ENCODE measurements at places on chromosomes 11 and 22. TPM values are rescaled to one million over a fixed set of nuclear protein-coding genes. Genes with fewer than 3 reads are reported as not detected.

DNA sequence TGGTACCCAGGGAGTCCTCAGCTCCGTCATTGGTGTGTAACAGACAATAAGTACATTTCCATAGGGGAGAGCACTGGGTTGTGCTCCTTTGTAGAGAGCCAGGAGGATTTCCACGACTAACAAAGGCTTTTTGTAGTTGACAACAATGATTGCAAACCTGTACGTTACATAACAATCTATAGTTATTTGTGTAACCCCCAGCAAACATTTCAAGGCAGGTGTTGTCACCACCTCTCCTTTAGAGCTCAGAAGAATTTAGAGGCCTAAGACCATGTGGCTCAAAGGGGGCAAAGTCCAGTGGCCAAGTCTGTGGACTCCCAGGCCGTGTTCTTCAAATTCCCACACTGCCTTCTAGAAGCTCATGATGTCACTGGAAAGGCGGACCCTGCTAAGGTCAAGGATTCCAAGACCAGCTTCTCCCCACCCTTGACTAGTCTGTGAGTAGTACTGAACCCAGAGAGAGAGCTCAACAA lies 15.8 kb downstream of the RPL27A start:
- H3K4me1 ChIP-seq: peaks cover 17% of the 10 kb centered on the region
- H3K36me3 ChIP-seq: peaks cover 98% of the 10 kb centered on the region
- peak; percentile 43 for DNase-seq
- no peaks in the 10 kb centered on the region for H3K27me3 ChIP-seq

DNA sequence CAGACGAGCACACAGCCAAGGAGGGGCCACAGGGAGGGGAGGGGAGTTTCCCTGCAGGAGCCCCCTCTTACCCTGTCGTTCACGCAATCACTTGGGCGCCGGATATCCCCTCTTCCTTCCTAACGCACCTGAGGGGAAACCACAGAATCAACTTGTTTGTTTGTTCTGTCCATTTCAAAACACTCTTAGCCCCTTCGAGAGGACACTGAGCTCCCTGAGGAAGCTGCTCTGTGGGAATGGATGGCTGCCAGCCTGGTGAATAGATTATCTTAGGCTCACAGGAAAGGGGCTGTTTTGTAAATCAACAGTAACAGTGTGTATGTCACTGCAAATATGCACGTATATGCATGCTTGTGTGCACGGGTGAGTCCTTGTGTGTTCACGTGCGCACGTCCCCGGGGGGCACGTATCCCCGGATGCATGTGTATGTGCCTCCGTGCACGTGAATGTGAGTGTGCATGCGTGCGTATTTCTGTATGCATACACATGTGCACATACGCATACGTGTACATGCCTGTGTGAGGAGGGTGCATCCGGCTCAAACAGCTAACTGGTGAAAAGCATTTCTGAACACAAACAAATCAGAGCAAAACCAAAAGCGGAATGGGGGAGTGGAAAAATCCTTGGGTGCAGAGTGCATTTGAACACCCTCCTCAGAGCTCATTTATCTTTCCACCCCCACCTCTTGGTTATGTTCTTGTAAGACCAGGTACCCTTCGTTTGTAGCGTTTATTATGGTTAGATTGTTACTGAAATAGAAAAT lies 7.2 kb downstream of the ARSA start:
- H3K27ac ChIP-seq: no peak overlapping the region
- peaks cover 11% of the 10 kb centered on the region for H3K4me1 ChIP-seq
- no peak overlapping the region for H3K4me3 ChIP-seq
- H3K36me3 ChIP-seq: no peaks in the 10 kb centered on the region

DNA sequence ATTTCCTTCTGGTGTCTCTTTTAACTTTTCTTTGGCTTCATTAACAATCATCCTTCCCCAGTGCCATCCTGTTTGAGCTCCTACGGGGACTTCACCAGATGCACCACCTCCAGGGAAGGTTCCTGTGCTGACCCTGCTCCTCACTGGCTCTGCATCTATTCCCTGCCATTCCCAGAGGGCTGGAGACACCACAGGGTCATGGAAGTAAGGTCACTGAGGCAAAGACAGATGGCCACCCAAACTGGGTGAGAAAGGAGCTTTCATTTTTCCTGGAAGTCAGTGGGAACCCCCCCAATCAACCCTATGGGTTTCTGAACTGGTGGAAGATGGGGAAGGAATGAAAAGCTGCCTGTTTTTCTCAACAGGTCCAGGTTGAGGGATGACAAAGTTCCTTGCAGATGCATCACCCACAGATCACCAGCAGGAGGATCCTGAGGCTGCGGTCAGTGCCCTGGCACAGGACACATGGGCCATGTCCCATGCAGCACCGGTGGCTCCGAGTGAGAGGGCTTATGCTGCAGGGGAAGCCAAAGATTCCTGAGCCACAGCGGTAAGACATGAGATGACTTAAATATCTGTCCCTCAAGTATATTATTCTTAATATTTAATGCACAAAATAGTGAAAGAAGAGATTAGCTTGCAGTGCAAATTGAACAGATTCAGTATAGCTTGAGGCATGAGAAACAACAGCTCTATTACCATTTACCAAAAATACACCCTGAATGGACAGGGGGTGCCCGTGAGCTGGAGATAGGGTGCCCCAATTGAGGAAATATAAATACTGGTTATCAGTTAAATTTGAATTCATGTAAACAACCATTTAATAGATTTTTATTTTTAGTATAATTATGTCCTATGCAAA lies 73.0 kb upstream of the VPREB1 start:
- H3K36me3 ChIP-seq: no peaks in the 10 kb centered on the region
- no peak for DNase-seq
- no peaks in the 10 kb centered on the region for H3K4me1 ChIP-seq
- no peaks in the 10 kb centered on the region for H3K27me3 ChIP-seq

- peak; percentile 57 for DNase-seq
- no peaks in the 10 kb centered on the region for H3K4me1 ChIP-seq
- no peak overlapping the region for H3K27ac ChIP-seq
- no peaks in the 10 kb centered on the region for H3K36me3 ChIP-seq
- peaks cover 4% of the 10 kb centered on the region for H3K27me3 ChIP-seq
These were observed 3.5 kb downstream of the MUC2 start for GRCh38 chr11:1078191-1078601.

The DTX4 gene
- total RNA-seq: 3.5 TPM

DNA sequence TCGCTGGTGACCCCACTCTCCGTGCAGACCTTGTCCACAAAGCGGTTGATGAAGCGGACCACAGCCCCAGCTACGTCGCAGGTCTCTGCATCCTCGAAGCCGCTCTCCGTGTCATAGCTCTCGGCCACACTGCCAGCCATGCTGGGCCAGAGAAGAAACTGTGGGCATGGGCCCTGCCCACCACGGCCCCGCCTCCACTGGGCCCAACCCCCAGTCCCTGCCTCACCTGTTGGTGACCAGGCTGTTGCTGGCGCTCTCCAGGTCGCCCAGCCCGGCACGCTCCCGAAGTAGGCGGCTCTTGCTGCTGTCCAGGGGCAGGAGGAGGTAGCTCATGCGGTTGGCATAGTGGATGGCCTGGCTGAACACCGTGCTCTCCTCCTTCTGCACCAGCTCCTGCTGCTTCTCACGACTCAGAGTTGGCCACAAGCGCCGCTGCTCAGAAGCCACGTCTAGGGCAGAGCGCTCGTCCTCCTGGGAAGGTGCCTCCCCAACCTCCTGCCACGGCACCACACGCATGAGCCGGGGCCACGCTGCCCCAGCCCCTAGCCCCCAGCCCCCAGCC lies 12.8 kb downstream of the SBF1 start:
- no peak for DNase-seq
- peaks cover 72% of the 10 kb centered on the region for H3K36me3 ChIP-seq
- no peak overlapping the region for H3K4me3 ChIP-seq
- H3K27me3 ChIP-seq: no peaks in the 10 kb centered on the region

- H3K36me3 ChIP-seq: no peaks in the 10 kb centered on the region
- H3K27me3 ChIP-seq: no peaks in the 10 kb centered on the region
- no peak for DNase-seq
- no peak overlapping the region for H3K27ac ChIP-seq
These were observed 710 bp upstream of the THY1 start for GRCh38 chr11:119423509-119424254.

DNA sequence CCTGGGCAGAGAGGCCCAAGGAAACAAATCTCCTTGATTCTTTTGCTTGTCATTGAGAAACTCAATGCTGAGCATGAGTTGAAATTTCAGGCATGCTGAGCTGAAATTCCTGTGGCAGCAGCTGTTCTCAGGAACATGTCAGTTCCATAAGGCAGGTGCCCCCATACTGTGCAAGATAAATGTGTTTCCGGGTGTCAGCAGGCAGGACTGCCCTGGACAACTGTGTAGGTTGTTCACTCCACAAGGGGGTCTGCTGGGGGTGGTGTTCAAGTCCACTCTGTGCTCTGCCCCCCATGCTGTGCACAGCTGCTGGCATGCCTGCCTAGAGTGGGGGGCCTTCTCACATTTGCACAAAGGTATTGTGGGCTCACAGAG lies 133.7 kb downstream of the CTTN start:
- H3K36me3 ChIP-seq: no peaks in the 10 kb centered on the region
- H3K27ac ChIP-seq: no peak overlapping the region
- H3K4me1 ChIP-seq: no peaks in the 10 kb centered on the region
- H3K27me3 ChIP-seq: no peaks in the 10 kb centered on the region

GRCh38 chr11:131943295-131943694 lies 572.9 kb downstream of the NTM start:
- H3K4me3 ChIP-seq: no peak overlapping the region
- no peaks in the 10 kb centered on the region for H3K4me1 ChIP-seq
- no peaks in the 10 kb centered on the region for H3K36me3 ChIP-seq
- H3K27ac ChIP-seq: no peak overlapping the region

GRCh38 chr11:12288931-12289666 lies 88.3 kb upstream of the PARVA start:
- no peaks in the 10 kb centered on the region for H3K27me3 ChIP-seq
- H3K4me3 ChIP-seq: no peak overlapping the region
- peaks cover 37% of the 10 kb centered on the region for H3K4me1 ChIP-seq

The BIRC2 gene
- 51.8 TPM for total RNA-seq

- peaks cover 13% of the 10 kb centered on the region for H3K27me3 ChIP-seq
- no peaks in the 10 kb centered on the region for H3K36me3 ChIP-seq
- no peak overlapping the region for H3K4me3 ChIP-seq
- no peak for DNase-seq
These were observed 4.6 kb downstream of the SLC29A2 start for GRCh38 chr11:66366844-66367477.

DNA sequence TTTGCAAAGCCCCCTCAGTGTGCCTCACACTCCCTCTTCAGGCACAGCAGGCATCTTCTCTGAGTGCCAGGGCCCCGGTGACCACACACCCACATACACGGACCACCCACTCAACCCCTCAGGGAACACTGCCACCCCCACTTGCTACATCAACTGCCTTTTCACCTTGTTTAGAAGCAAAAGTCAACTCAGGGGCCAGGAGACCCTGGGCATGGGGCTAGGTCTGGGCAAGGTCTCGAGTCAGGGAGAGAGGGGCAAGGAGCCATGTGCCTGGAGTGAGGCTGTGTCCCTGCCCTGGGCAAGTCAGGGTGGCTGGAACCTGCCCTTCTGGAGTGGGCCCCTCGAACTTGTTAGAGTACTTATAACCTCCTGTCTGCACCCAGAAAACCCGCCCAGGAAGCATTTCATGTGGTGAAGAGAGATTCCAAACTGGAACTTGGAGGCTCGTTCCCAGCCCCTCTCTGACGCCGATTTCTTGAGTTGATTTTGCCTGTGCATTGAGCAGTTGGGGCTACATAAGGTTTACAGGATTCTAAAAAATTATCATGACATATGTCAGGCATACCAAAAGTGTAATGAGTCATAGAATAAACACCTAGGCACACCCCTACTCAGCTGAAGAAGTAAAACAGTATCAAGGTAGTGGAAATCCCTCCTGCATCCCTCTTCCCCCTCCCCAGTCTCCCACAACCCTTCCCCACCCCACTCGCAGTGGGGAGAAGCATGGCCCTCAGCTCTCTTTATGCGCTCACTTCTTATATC lies 74.3 kb downstream of the MYEOV start:
- no peak overlapping the region for H3K4me3 ChIP-seq
- H3K27ac ChIP-seq: no peak overlapping the region
- no peaks in the 10 kb centered on the region for H3K27me3 ChIP-seq
- H3K4me1 ChIP-seq: no peaks in the 10 kb centered on the region
